ENCODE measurements at places on chromosomes 16 and 17.
A peak's percentile ranks its signal among the peaks of the same experiment; 100 is the strongest.

DNA sequence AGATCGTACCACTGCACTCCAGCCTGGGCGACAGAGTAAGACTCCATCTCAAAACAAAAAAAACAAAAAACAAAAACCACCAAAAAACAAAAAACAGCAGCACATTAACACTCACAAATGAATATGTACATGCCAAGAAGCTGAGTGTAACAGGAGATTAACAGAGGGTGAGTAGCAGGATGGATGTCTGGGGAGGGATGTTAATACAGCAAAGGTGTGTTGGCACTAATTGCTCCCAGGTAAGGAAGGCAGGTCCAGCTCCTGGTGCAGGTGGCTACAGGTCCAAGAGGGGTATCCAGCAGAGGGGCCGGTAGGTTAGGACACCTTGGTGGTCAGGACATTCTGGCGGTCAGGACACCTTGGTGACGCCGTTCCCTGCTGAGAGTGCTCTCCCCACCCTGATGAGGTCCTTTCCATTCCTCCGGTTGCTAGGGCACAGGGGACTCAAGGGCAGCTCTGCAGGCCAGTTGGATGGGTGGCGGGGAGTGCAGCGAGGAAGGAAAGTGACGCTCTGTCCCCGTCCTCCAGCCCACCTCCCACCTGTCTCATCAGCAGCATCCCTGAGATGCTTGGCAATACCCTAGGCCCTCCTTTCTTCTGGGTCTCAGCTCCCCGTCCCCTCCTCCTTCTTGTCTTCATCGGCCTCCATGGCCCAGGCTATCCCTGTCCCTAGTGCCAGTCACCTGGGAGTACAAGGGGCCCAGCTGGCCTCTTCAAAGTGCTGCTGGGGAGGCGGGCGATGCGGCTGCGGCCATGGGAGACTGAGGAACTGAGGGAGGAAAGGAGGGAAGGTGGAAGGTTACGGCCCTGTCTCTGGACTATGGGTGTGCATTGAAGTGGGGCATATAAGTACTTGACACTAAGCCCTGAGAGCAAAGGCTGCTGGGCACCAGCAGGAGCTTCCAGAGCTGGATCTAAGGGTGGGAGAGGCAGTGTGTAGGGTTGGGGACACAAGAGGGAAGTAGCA lies 10.7 kb upstream of the GFAP start:
- DNase-seq = no peak

DNA sequence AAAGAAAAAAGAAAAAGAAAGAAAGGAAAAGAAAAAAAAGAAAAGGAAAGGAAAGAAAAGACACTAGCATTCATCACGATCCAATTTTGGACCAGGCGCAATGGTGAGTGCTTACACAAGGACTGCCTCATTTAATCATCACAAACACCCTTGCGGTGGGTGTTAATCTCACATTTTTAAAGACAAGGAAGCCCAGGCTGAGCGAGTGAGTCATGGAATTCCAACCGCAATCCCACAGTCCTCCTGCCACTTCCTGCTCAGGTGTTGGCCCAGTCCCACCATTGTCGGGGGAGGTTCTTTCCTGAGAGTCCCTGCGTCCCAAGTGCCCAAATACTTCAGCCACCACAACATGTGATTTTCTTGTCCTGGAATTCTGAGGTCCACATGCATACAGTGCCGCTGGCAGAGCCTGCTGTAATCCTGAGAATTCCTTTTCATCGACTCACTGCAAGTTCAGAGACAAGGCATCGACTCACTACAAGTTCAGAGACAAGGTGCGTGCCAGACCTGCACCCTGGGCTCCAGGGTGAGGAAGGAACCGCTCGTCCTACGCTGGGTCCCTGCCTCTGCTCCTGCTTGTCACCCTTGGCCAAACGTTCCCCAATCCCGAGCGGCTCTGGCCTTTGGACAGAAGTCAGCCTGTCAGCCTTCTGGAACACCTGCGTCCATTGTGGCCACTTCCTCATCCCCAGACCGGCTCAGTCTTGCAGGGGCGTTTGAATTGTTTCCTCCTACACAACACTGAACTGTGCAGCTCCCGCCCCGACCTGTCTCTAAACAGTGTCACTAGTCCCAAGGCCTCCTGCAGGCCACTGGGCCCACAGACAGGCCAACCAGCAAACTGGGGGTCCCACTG lies 5.8 kb downstream of the ZG16B start:
- DNase-seq = no peak

- no peak for DNase-seq
Measured at GRCh38 chr16:11350921-11351335, 5.7 kb downstream of the RMI2 start.

DNA sequence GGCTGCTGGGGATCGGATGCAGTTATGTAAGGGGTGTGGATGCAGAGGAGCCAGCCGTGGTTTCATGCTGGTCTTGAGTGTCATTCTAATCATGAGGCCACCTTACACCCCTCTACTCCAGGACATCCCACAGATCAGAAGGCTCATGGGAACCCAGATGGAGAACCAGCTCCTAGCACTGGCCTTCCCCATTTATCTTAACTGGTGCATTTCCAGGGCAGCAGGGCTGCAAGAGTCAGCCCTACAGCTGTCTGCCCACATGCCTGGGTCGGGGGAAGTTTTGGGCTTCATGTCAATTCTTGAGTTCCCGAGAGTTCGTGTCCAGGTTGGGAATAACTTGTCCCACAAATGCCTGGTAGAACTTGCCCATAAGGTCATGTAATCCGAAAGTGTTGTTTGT lies 29.1 kb downstream of the RPTOR start:
- no peak for DNase-seq

DNA sequence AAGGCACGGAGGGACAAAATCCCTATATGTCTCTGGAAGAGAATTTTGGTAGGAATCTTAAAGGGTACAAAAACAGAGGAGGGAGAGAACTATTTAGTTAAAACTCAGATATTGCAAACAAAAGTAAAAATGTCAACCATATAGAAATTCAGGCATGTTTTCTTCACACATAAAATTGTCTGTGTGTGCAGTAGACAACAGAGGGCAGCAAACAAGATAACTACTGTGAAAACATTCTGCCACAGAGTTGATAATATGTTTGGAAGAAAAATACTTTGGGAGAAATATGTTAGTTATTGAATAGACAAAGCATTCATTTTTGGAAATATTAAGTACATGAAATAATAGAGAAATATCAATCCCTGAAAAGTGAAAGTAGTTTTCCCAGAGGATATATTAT lies 56.2 kb downstream of the SNX11 start:
- no peak for DNase-seq

DNA sequence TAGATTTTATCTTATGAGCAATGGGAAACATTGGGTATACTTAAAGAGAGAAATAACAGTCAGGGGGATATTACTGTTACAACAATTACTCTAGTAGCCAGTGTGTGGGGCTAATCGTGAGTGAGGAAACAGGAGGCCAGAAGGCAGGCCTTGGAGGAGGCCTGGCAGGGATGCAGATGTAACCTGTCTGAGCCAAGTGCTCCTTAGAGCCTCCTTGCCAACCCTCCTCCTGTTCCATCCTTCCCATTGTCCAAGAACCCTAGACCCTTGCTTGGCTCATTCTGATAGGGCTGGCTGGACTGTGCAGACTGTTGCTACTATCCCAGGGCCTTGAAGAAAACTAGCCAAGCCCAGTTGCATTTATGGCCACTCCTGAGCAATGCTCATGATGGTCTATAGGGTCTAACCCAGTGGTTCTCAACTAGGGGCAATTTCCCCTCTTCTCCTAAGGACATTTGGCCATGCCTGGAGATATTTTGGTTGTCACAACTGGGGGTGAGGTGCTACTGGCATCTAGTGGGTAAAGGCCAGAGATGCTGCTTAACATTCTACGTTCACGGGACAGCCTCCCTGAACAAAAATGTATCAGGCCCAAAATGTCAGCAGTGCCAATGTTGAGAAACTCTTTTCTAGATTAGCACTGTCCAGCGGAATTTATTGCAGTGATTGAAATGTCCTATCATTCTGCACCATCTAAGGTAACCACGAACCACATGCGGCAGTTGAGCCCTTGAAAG lies 24.4 kb upstream of the WSCD1 start:
- no peak for DNase-seq

- no peak for DNase-seq
Measured at GRCh38 chr16:4664538-4665418, 28.6 kb upstream of the NUDT16L1 start.

- DNase-seq = peak; percentile 60
Measured at GRCh38 chr16:15650698-15651171, 690 bp downstream of the NDE1 start.

DNA sequence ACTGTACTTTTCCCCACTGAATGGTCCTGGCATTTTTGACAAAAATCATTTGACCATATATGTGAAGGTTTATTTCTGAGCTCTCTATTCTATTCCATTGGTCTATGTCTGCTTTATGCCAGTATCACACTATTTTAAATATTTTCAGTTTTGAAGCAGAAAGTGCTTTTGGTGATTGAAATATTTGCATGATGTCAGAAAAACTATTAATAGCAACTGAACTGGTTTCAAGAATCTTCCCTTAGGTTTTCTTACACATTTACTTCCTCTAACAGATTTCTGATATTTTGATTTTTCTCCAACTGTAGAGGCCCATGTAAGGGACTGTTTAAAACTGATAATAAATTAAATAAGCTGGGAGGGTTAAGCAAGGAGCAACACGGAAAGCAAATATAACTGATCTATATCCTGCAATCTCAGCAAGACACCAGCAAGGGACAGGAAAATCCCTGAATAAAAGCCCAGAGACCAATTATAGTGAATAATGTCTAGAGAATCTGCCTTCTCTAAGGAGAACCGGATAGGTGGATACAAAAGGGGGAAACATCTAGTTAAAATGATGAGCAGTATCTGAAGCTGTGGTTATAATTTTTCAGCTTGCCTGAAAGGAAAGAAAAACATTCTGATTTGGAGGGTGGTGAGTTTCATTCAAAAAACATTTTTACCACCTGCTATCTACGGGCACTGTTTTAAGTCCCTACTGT lies 80.9 kb upstream of the STAC2 start:
- no peak for DNase-seq

DNA sequence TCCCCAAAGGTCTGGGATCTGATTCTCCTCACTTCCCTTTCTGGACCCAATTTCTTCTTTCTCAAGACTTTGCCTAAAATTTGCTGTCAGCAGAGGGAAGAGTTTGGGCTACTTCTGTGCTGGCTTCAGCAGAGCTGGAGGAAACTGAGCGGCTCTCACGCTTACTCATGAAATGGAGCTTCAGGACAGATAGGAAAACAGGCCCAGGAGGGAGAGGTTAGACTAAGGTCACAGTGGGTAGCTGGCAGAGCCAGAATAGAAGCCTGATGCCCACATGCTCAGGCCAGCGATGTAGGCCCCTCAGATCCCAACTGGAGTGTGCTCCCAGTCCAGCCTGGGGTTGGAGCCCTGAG lies 593 bp downstream of the SLC38A7 start:
- no peak for DNase-seq

- DNase-seq = peak; percentile 56
Measured at GRCh38 chr17:48547808-48548522, 3.1 kb upstream of the HOXB2 start.

DNA sequence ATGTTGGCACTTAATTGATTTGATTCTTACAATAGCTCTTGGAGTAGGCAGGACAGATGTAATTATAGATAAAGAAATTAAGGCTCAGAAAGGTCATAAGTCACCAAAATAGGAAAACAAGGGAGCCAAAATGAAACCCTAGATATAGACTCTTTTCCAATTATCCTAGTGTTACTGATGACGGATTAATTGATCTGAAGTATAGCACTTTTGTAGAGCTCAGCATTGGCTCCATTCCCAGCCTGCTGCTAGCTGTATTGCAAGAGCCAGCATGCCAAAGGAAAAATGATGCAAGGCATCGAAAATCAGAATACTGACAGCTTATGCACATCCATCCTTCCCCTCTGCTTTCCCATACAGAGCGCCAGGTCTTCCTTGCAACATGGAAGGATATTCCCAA lies 21.6 kb upstream of the RASL10B start:
- DNase-seq = no peak

GRCh38 chr16:9566099-9566498 lies 474.7 kb downstream of the HAPSTR1 start:
- no peak for DNase-seq

- no peak for DNase-seq
Measured at GRCh38 chr16:50265260-50265659, 1.1 kb upstream of the ADCY7 start.

DNA sequence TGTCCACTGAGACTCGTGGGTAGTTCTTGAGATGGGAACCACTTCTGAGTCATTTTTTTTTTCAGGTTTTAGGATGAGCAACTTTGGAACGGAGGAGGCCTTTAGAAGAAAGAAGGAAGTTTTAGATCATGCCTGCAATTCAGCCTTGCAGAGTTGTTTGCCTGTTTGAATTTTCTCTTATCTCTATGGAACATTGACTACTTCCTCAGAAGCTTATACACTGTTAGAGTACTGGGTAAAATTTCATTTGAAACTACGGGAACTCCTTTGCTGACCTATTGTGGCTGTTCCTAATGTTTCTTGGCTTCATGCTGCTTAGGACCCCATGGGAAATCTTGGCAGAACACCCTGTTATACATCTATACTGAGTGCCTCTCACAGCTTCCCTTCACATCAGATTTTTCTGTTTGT lies 70.8 kb downstream of the MAP2K6 start:
- no peak for DNase-seq

- peak; percentile 44 for DNase-seq
Measured at GRCh38 chr17:34542700-34543336, 36.6 kb upstream of the TMEM132E start.

- DNase-seq = no peak
Measured at GRCh38 chr16:50403491-50403890, 34.7 kb upstream of the BRD7 start.

DNA sequence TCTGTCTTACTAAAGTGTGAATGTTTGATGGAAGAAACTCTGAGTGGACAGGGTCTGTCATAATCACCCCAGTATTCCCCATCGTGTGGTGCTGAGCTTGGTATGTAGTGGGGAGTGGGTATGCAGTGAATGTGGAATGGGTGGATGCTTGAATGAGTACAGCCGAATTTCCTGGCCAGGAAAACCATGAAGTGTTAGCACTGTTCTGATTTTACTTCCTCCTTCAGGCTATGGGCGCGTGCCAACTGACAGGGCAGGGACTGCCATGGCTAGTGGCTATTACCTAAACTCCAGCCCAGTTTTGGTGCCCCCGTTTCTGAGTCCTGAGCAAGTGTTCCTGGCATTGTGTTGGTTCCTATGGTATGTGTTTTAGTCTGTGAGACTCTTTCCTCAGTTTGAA lies 48.6 kb downstream of the PRKCA start:
- no peak for DNase-seq

DNA sequence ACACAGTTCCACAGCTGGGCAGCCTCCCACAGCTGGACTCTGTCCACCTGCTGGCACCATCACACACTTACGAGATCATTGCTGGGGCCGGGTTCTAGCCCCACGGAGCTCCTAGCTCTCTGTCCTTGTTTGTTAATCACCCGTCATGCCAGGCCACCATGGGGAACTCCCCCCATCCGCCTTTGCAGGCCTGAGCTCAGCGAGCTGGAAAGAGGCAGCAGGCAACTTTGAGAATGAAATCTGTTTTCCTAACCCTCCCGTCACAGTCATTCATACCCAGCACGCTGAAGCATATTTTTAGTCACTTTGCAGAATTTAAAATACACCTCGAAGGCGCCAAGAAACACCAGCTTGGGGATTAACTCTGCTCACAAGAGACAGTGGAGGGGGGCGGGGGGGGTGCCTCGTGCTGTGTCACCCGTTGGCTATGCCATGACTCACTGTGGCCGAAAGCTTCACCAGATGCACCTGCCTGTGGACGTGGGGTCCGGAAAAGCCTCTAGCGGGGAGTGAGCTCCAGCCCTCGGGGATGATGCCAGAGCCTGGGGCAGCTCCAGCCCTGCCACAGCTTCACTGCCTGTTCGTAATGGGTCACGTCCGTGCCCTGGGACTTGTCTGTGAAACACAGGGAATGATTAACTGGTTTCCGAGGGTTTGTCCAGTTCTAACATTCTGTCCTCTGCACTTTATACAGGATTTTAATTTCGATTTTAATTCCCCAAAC lies 1.4 kb upstream of the SPNS2 start:
- DNase-seq = no peak

- no peak for DNase-seq
Measured at GRCh38 chr17:20084621-20085282, 75.6 kb downstream of the SPECC1 start.
